ENCODE measurements at places on chromosomes 3 and 15. TPM values are rescaled to one million over a fixed set of nuclear protein-coding genes. Genes with fewer than 3 reads are reported as not detected.

The KBTBD13 gene
- total RNA-seq, result not detected

The GOLGA8T gene
- not detected for total RNA-seq

The DAZL gene
- not detected for total RNA-seq

The AGBL1 gene
- total RNA-seq, result not detected

The TFRC gene
- total RNA-seq, result 286 TPM

The CCR1 gene
- total RNA-seq, result 0.35 TPM
